Testis (tissue), 5 donors: ENCODE measurements at places on chromosomes 4 and X. TPM values are rescaled to one million over a fixed set of nuclear protein-coding genes. Genes with fewer than 3 reads are reported as not detected.

Gene GAGE12J
- 14.2 TPM for polyA plus RNA-seq

GRCh38 chr4:126957987-126958386 lies 674.8 kb upstream of the INTU start:
- DNase-seq = no peak

GRCh38 chrX:118973389-118974087 lies 880 bp upstream of the LONRF3 start:
- no peak for DNase-seq

Gene FAM241A
- polyA plus RNA-seq = 5.7 TPM

GRCh38 chr4:176036585-176037205 lies 28.9 kb upstream of the WDR17 start:
- no peak for DNase-seq

GRCh38 chr4:115293093-115293462 lies 179.7 kb upstream of the NDST4 start:
- no peak for DNase-seq

- no peak for DNase-seq
Observed at GRCh38 chr4:99847362-99847976, 30.8 kb downstream of the DAPP1 start.
